ENCODE measurements at places on chromosomes 3 and 15. TPM values are rescaled to one million over a fixed set of nuclear protein-coding genes. Genes with fewer than 3 reads are reported as not detected.

Gene CCDC54
- total RNA-seq: not detected

Gene CALML4
- 10.9 TPM for total RNA-seq

Gene PPP1R14D
- total RNA-seq: not detected

- H3K36me3 ChIP-seq: peaks cover 20% of the 10 kb centered on the region
- H3K27me3 ChIP-seq: no peaks in the 10 kb centered on the region
- DNase-seq: no peak
- H3K4me3 ChIP-seq: no peak overlapping the region
- H3K27ac ChIP-seq: peak overlapping the region; percentile 14
Observed at GRCh38 chr15:70833861-70834765, 19.8 kb downstream of the LARP6 start.

GRCh38 chr3:119601154-119601553 is 3.5 kb downstream of the PLA1A start:
- H3K4me3 ChIP-seq: no peak overlapping the region
- DNase-seq: no peak
- H3K27me3 ChIP-seq: no peaks in the 10 kb centered on the region
- H3K4me1 ChIP-seq: no peaks in the 10 kb centered on the region
- H3K36me3 ChIP-seq: no peaks in the 10 kb centered on the region

Gene ACVR2B
- total RNA-seq: 4.8 TPM

DNA sequence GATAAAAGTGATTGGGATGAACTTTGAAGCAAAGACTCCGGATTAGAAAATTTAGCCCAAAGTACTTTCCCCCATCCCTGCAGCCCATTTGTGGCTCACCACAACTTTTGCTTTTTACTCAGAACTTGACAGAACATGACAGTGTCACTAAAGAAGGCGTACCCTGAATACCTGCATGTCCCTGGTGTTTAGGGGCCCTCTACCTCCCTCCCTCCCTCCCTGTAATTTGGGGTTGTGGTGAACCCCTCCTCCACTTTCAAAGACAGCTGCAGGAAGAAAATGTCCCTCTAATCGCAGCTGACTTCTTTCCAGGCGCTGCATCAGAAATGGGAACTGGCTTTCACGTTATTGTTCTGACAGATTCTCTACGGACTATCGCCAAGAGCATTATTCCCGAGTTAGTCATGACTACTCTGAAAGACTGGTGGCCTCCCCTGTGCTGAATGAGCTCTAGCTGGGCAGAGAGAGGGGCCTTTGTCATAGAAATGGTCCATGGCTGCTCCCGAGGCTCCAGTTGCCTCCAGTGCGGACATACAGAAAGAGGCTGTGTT is 93.2 kb upstream of the ARHGEF3 start:
- no peak overlapping the region for H3K4me3 ChIP-seq
- H3K27me3 ChIP-seq: no peaks in the 10 kb centered on the region
- H3K27ac ChIP-seq: no peak overlapping the region
- DNase-seq: no peak
- no peaks in the 10 kb centered on the region for H3K4me1 ChIP-seq

Gene CLDN1
- total RNA-seq: 0.28 TPM

- DNase-seq: no peak
- H3K36me3 ChIP-seq: no peaks in the 10 kb centered on the region
- H3K27me3 ChIP-seq: no peaks in the 10 kb centered on the region
Observed at GRCh38 chr3:150319900-150320299, 88.2 kb upstream of the TSC22D2 start.

GRCh38 chr3:73576999-73577461 is 47.7 kb downstream of the PDZRN3 start:
- no peak overlapping the region for H3K4me3 ChIP-seq
- H3K4me1 ChIP-seq: peaks cover 55% of the 10 kb centered on the region
- H3K27ac ChIP-seq: peak overlapping the region; percentile 14
- H3K36me3 ChIP-seq: no peaks in the 10 kb centered on the region

DNA sequence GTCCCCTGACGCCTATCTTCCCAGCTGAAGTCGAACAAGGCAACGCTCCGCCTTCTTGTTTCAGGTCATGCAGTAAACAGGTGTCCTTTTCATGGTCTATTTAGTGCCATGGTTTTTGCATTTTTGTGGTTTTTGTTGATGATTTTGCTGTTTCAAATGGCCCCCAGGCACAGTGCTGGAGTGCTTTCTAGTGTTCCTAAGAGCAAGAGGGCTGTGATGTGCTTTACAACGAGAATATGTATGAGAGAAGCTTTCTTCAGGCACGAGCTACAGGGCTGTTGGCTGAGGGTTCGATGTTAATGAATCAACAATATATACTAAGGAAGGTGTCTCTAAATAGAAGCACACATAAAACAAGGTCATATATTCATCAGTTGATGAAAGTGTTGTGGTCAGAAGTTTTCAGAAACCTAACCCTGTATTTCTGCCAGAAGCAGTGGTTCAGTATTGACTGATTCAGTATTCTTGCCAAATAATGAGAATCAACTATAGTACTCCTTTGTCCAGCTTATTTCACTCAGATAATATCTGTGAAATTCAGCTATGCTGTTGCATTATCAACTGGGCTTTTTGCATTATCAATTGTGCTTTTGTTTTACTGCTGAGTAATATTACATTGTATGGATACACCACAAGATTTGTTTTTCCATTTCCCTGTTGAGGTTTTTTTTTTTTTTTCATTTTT is 18.5 kb downstream of the LIMD1 start:
- no peaks in the 10 kb centered on the region for H3K36me3 ChIP-seq
- DNase-seq: no peak
- no peak overlapping the region for H3K4me3 ChIP-seq
- H3K4me1 ChIP-seq: peaks cover 21% of the 10 kb centered on the region
- no peaks in the 10 kb centered on the region for H3K27me3 ChIP-seq

DNA sequence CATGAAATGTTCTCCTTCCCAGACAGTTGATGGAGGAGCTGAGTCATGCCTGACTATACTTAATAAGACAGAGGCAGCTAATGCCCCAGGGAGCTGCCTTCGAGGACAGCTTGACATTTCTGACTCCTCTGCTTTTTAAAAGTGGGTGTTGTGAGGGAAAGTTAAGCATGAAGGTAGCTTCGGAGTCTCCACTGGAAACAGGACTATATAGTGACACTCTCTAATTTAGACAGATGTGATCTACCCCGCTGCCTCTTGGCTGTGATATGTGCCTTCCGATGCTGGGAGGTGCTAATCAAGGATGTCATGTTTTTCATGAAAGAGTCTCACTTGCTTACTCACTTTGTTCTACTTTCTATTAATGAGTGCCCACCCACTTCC is 72.7 kb downstream of the IL1RAP start:
- no peak overlapping the region for H3K27ac ChIP-seq
- H3K36me3 ChIP-seq: no peaks in the 10 kb centered on the region
- H3K4me3 ChIP-seq: no peak overlapping the region

GRCh38 chr3:30754426-30754825 is 140.0 kb downstream of the GADL1 start:
- peak overlapping the region; percentile 27 for H3K27ac ChIP-seq
- H3K36me3 ChIP-seq: no peaks in the 10 kb centered on the region
- H3K4me1 ChIP-seq: no peaks in the 10 kb centered on the region
- no peak overlapping the region for H3K4me3 ChIP-seq
- no peaks in the 10 kb centered on the region for H3K27me3 ChIP-seq
- no peak for DNase-seq

Gene PLCH1
- total RNA-seq: 0.36 TPM

Gene STAC
- total RNA-seq: 6.0 TPM

DNA sequence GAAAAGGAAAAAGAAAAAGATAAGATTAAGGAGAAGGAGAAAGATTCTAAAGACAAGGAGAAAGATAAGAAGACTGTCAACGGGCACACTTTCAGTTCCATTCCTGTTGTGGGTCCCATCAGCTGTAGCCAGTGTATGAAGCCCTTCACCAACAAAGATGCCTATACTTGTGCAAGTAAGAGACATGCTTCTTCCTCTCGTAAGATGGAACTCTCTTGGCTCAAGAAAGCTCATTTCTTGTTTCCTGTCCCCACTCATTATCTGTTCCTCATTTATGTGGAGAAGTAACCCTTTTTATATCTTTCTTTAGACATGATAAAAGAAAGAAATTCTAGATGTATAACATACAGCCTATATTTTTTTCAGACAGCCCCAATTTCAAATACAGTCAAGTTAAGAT is 101.4 kb downstream of the KLHL25 start:
- peaks cover 26% of the 10 kb centered on the region for H3K36me3 ChIP-seq
- no peak overlapping the region for H3K27ac ChIP-seq
- H3K4me1 ChIP-seq: no peaks in the 10 kb centered on the region
- H3K27me3 ChIP-seq: no peaks in the 10 kb centered on the region
- no peak overlapping the region for H3K4me3 ChIP-seq
- DNase-seq: no peak

Gene FNDC3B
- 93.9 TPM for total RNA-seq

DNA sequence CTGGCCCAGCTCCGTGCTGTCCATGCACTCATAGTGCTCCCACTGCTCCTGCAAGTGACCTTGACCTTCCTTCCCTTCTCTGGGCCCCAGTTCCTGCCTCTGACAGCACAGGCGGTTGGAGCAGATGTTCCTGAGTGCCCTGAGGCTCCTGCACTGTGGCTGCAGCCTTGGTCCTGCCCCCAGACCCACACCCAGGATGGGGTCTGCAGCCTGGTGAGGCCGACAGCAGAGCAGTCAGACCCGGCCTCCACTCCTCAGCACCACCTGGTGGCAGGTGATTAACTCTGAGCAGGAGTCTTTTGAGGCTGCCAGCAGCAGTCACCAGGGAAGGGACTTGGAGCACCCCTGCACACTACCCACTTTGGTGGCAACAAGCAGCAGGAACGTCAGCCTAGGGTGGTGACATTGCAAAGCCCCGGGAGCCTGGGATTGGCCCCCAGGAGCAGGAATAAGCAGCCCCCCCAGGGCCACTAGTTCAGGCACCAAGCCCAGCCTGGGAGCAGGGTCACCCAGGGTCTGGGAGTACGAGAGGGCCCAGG is 64.6 kb downstream of the CYP11A1 start:
- no peaks in the 10 kb centered on the region for H3K4me1 ChIP-seq
- H3K4me3 ChIP-seq: no peak overlapping the region
- DNase-seq: peak; percentile 46
- no peaks in the 10 kb centered on the region for H3K36me3 ChIP-seq
- no peak overlapping the region for H3K27ac ChIP-seq

DNA sequence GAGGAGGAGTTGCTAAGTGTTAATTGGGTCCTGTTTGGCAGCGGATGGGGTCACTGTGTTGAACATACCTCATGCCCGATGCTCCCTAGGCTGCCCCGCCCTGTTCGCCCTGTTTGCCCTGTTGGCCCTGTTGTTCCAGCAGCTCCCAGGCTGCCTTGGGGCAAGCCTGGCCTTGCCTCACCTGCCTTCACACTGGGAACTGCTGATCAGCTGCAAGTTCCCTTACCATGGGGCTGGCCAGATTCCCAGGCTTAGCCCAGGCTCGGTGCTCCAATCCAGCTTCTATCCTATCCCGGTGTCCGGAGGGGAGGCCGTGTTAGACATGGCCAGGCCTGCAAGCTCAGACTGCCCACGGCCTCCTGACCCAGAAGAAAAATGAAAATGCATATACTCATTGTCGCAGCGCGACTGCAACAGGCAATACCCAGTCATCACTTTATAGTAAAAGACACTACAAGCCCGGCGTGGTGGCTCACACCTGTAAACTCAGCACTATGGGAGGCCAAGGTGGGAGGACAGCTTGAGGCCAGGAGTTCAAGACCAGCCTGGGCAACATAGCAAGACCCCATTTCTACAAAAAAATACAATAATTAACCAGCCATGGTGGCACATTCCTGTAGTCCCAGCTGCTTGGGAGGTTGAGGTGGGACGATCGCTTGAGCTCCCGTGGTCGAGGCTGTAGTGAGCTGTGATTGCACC is 42.9 kb upstream of the ZNF710 start:
- no peaks in the 10 kb centered on the region for H3K4me1 ChIP-seq
- H3K27me3 ChIP-seq: no peaks in the 10 kb centered on the region
- no peaks in the 10 kb centered on the region for H3K36me3 ChIP-seq
- no peak overlapping the region for H3K4me3 ChIP-seq
- DNase-seq: no peak
- no peak overlapping the region for H3K27ac ChIP-seq

- no peaks in the 10 kb centered on the region for H3K4me1 ChIP-seq
- no peak for DNase-seq
Observed at GRCh38 chr3:138578141-138578540, 15.9 kb downstream of the CEP70 start.

- DNase-seq: no peak
- H3K4me3 ChIP-seq: no peak overlapping the region
- H3K4me1 ChIP-seq: no peaks in the 10 kb centered on the region
- peaks cover 33% of the 10 kb centered on the region for H3K27me3 ChIP-seq
- H3K36me3 ChIP-seq: no peaks in the 10 kb centered on the region
Observed at GRCh38 chr3:127413871-127414270, 126.0 kb upstream of the PRR20G start.

- no peaks in the 10 kb centered on the region for H3K27me3 ChIP-seq
- DNase-seq: no peak
- H3K4me3 ChIP-seq: no peak overlapping the region
- H3K27ac ChIP-seq: no peak overlapping the region
Observed at GRCh38 chr3:177538750-177539730, 341.8 kb upstream of the TBL1XR1 start.

Measured in sigmoid colon (tissue), 7 donors.